ENCODE measurements at places on chromosomes 13 and 19. TPM values are rescaled to one million over a fixed set of nuclear protein-coding genes. Genes with fewer than 3 reads are reported as not detected.

Gene PGLYRP2
- not detected for total RNA-seq

Gene LHB
- not detected for total RNA-seq

Gene ZIC5
- 52.7 TPM for total RNA-seq

Gene NCAN
- total RNA-seq: 2.7 TPM

Gene HIF3A
- total RNA-seq: 38.6 TPM

Gene MBOAT7
- total RNA-seq: 103 TPM

Gene CYP2F1
- 0.34 TPM for total RNA-seq

GRCh38 chr13:100381595-100382224 is 206.9 kb downstream of the GGACT start:
- peak; percentile 52 for DNase-seq

GRCh38 chr19:47019431-47020041 is at the start of gene NPAS1:
Gene NPAS1 (plus strand): TSS chr19:47019837. CDS start chr19:47021048, 1,211 bp downstream.
- peak; percentile 84 for DNase-seq

DNA sequence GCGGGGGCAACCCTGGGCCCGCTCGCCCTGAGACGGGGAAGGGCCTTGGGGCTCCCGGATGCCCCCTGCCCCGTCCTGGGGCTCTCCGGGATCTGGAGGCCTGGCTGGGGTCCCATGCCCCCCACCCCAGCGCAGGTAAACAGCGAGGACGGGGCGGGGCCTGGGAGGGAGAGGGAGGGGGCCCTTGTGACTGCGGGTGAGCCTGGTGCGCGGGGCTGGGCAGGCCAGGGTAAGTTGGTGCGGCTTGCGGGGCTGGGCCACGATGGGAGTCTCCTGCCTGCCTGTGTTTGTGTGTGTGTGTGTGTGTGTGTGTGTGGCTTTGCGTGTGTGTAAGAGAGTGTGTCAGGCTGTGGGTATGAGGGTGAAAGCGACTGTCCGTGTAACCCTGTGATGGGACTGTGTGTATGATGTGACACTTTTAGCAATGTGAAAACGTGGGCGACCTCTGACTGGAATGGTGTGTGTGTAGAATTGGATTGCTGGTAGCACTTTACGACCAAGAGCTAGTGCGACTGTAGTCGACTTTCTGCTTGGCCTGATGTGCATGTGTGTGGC is 426 bp downstream of the KLC3 start:
- no peak for DNase-seq

DNA sequence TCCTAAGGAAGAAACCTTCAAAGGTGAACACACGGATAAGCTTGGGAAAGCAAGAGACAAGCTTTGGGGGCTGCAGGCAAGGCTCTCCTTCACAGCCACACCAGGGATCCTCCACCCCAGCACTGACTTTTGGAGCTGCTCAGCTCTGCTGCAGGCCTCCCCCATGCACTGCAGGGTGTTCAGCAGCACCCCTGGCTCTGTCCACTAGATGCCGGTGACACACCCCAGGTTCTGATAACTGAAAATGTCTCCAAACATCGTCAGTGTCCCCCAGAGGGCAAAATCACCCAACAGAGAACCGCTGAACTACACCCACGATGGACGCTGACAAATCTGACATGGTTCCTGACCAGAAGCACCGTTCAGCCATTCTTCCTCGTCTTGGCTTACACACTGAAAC is 90.5 kb downstream of the STK24 start:
- DNase-seq: no peak

DNA sequence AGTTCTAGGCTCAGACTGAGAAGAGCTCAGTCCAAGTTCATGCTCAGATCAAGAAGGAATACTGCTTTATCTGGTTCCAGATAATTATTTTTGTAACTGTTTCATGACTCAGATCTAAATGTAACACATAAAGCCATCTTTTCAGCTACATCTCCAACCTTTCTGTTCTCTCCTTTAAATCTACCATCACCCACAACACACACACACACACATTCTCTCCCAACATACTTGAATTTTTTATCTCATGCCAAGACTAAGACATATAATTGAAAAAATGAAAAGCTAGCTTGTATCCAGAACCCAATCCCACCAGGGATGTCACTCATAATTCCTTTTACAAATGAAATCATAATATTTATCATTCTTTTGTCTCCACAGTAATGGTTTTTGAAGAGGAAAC is 7.6 kb downstream of the KATNAL1 start:
- DNase-seq: no peak

DNA sequence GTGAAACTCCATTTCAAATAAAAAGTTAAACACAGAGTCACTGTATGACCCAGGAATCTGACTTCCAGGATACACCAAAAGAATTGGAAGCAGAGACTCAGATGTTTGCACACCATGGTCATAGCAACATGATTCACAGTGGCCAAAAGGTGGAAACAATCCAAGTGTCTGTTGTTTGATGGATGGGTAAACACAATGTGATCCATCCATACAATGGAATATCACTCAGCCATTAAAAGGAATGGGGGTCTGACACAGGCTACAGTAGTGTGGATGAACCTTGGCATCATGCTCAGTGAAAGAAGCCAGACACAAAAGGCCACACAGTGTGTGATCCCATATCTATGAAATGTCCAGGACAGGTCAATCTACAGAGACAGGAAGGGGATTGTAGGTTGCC is 174.3 kb downstream of the PTPRS start:
- DNase-seq: no peak

DNA sequence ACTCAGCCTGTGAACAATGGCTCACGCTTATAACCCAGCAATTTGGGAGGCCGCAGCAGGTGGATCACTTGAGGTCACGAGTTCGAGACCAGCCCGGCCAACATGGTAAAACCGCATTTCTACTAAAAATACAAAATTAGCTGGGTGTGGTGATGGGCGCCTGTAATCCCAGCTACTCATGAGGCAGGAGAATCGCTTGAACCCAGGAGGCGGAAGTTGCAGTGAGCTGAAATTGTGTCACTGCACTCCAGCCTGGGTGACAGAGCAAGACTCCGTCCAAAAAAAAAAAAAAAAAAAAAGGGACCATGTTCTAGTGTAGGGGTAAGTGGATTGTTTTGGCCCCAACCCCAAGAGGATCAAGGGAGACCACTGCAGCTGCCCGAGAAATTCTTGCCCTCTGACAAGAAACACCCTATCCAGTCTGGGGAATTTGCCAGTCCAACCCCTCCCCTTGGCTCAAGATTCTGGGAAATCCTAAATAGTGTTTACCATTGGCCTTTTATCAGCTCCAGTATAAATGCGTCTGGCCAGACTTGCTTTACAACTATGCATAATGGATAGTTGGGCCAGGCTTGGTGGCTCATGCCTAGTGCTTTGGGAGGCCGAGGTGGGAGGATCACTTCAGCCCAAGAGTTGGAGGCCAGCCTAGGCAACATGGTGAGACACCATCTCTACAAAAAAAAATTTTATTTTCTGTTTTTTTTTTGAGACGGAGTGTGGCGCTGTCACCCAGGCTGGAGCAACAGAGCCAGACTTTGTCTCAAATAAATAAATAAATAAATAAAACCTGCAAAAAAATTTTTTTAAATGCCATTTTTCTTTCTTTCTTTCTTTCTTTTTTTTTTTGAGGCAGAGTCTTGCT is 5.1 kb upstream of the DHDH start:
- no peak for DNase-seq

DNA sequence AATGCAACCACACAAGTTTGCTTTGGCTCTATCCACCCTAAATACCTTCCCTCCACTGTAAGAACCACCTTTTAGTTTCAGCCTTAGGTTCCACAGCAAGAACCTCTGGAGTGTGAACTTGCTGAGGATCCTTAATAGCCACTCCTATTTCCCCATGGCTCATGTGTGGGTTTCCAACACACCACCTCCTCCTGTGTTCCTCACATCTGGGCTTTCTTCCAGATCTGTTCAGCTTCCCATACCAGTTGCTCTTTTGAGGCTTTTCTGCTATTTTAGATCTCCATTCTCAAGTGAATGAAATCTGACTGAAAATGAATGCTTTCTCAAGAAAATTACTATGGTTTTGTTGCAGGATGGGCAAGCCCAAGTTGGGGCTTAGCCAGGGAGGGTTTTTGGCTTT is 104.8 kb upstream of the MIR17HG start:
- no peak for DNase-seq

- no peak for DNase-seq
Measured at GRCh38 chr13:112851107-112852038, 117.6 kb upstream of the MCF2L start.

DNA sequence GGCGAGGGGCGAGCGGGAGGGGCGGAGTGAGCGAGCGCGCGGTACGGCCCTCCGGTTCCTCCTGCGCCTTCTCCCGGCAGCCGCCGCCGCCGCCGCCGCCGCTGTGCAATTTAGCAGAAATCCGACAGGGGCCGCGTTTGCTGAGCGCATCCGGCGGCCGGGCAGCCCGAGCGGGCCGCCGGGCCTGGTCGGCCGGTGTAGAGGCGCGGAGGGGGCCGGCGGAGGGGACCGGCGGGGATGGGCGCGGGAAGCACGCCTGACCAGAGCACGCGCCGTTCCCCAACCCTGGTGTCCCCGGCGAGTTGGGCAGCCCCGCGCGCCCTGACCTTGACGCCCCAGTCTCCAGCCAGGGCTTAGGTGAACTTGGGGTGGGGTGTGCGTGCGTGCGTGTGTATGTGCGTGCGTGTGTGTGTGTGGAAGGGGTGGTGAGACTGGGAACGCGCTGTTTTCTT is 144.5 kb upstream of the ZNF536 start:
- DNase-seq: peak; percentile 87

Measured in H1 (cell line).